Urothelium cell line (cell line): ENCODE measurements at places on chromosomes 2 and 18.

GRCh38 chr2:120550282-120550681 is 185.4 kb upstream of the GLI2 start:
- DNase-seq: no peak

- DNase-seq: no peak
Measured at GRCh38 chr2:104432991-104433390, 420.9 kb upstream of the POU3F3 start.

GRCh38 chr2:11074246-11074820 is 80.9 kb upstream of the SLC66A3 start:
- DNase-seq: no peak

DNA sequence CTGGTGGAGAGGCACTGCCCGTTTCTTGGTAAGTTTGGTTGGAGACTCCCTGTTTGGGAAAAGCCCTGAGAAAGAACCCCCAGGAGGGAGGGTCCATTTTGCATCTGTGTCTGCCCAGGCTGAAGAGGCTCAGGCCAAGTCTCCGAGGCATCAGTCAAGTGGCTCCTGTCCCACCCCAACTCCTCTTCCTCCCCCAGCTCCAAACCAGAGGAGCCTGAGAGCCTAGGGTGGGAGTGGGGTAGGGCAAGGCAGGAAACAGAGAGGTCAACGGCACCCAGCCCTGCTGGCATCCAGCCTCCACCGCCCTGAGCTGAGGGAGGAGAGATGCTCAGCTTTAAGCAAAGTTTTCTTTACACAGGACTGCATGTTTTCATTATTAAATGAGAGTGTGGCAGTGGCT is 38.2 kb downstream of the CYP27C1 start:
- no peak for DNase-seq

DNA sequence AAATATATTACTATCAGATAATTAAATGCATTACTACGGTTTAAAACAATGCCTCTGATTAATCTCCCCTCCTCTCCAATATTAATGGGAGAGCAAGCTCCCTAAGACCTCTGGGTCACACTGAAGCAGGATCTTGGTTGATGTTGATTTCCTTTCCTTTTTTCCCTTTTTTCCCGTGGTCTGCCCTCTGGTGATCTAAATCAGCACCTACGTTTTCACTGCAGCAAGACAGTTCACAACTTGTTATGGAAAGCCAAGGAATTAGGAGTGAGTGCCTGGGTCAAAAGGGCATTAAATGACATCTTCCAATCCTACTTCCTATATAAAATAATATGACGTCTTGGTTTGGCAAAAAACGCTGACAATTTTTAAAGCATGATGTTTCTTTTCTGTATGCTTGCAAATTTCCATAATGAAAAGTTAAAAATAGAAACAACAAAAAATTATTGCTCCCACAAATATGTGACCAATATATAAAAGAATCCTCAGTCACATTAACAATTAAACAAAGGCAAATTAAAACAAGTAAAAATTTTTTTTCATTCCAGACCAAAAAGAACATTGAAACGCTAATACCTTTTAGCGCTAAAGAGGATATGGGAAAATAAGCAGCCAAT is 7.9 kb upstream of the CFAP36 start:
- peak; percentile 64 for DNase-seq
